Activated T-helper 9 cell treated with anti-CD3 and anti-CD28 coated beads, Interleukin-2, amount 50 U/mL, for 16 hours (primary cell): ENCODE measurements at places on chromosomes 2 and 18.

DNA sequence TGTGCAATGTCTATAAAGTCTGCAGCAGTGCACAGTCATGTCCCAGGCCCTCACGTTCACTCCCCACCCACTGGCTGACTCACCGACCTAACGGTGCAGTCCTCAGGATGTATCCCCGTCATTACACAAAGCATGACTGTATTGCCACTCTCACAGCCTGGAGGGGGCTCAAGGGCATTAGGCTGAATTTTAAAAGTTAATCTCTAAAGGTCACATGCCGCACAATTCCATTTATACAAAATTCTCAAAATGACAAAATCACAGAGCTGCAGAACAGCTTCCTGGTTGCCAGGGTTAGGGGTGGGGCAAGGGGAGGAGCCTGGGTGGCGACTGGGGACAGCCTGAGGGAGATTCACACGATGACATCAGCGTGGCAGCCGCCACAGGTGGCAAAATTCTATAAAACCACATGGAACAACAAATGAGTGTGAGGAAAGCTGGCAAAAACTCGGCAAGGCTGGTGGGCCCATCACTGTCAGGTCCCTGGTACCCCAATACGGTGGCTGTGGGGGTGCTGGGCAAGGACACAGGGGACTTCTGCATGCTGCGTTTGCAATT is 97.6 kb downstream of the NDUFA10 start:
- peak; percentile 56 for DNase-seq

GRCh38 chr2:111037128-111037527 is 83.6 kb upstream of the BCL2L11 start:
- no peak for DNase-seq

DNA sequence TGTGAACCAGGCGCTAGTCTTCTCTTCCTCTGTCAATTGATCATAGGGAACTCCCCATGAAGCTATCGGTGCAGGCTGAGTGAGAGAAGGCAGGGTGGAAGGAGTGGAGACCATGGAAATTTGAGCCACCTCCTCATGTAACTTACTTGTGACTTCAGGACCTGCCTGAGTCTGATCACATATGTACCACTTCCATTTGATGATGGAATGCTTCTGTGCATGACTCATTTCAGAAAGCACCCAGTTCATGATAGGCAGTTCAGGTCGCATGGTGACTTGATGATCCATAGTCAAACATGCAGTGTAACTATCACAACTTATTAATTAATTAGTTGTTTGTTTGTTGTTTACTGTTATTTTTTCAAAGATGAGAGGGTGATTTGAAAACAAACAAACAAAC is 1296.7 kb downstream of the SUCLG1 start:
- no peak for DNase-seq

DNA sequence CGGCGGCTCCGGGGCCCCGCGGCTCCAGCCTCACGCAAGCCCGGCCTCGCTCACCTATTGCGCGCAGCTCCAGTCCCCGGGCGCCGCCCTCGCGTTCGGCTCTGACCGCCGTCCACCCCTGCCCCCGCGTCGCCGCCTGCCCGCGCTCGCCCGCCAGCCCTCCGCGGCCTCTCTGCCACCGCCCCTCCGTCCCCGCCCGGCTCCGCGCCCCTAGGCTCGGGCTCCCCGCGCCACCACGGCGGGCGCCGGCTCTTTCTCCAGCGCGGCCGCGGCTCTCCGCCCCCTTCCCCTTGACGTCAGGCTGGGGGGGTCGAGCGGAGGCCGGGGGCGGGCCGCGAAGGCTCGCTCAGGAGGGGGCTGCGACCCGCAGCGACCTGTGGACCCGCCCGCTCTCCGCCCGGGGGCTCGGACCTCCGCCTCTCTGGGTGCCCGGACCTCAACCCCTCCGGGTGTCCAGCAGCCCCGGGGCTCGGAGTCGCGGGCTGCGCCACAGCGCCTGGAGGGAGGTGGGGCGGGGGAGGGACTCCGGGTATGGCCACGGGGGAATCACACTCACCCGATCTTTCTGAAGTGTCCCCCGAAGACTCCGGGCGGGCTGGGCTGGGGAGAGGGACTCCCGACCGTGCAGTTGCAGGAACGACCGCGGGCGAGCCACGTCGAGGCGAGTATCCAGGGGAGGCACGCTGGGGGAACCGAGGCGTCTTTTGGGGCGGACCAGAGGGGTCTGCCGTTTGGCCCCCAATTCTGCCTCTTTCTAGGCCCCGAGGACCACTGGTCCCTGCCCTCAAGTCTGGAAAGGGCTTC is at the start of gene SEMA4C:
Gene SEMA4C, minus strand, starts transcription at position 259 of the 804 bp plus-strand sequence. CDS start 2,194 bp downstream, outside the sequence.
- peak; percentile 47 for DNase-seq

- no peak for DNase-seq
Observed at GRCh38 chr18:72613534-72613930, 69.4 kb upstream of the CBLN2 start.
